ENCODE measurements at places on chromosomes 4 and X.

DNA sequence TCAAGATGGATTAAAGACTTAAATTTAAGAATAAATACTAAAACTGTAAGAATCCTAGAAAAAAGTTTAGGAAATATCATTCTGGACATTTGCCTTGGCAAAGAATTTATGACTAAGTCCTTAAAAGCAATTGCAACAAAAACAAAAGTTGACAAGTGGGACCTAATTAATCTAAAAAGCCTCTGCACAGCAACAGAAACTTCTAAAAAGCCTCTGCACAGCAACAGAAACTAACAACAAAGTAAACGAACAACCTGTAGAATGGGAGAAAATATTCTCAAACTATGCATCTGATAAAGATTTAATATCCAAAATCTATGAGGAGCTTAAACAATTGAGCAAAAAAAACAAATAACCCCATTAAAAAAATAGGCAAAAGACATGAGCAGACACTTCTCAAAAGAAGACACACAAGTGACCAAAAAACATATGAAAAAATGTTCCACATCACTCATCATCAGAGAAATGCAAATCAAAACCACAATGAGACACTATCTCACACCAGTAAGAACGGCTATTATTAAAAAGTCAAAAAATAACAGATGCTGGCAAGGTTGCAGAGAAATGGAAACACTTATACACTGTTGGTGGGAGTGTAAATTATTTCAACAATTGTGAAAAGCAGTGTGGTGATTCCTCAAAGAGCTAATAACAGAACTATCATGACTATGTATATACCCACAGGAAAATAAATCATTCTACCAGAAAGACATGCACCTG, 5.5 kb upstream of the OPRPN start:
- no peak for DNase-seq

DNA sequence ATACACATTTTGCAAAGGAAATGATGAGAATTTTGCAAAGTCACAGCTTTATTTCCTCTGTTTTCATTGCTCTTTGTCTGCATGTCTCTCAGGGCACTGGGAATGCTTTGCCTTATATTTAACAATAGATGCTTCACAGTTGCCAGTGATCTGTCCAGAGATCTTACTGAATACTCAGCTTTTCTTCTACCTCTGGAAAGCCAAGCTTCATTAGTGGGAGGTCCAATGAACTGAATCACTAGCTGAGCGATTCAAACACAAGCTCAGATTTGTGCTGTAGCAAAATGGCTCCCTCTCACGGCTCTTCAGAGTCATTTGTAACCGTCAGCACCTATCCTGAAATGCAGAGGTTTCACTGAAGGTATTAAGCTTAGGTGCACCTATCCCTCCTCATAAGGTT, 138.9 kb downstream of the DCLK2 start:
- no peak for DNase-seq

- no peak for DNase-seq
Measured at GRCh38 chr4:154004016-154004415, 215.1 kb upstream of the SFRP2 start.

DNA sequence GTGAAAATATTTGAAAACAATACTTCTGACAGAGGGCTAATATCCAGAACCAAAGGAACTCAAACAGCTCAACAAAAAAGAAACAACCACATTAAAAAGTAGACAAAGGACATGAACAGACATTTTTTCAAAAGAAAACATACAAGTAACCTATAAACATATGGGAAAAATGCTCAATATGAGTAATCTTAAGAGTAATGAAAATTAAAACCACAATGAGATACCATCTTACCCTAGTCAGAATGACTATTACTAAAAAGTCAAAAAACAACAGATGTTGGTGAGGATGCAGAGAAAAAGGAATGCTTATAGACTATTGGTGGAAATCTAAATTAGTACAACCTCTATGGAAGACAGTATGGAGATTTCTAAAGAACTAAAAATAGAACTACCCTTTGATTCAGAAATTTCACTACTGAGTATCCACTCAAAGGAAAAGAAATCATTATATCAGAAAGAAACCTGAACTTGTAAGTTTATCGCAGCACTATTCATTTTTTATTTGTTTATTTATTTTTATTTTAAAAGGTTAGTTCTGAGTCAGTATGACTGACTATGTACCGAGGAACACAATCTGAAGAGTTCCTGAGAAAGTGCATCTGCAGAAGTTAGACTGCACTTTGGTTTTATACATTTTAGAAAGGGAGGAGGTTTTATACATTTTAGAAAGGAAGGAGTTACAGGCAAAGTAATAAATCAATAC, 231.3 kb downstream of the INPP4B start:
- no peak for DNase-seq

DNA sequence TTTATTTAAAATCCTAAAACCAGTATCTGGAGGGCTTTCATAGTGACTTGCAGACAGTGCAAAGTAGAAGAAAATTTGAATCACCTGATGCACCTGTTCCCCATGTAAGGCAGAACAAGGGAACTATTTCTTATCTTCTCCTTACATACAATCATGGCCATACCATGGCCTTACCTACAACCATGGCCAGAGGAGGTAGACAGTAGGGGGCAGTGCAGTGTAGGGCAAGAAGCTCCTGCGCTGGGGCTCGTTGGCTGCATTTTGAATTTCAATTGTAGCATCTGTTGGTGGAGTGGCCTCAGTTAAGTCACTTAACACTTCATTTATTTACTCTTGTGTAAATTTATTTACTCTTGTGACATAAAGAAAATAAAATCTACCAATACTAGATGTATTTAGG, 33.0 kb downstream of the GALNTL6 start:
- no peak for DNase-seq

GRCh38 chr4:112736718-112737135, 99.8 kb downstream of the LARP7 start:
- DNase-seq: no peak

- DNase-seq: no peak
Measured at GRCh38 chr4:20203508-20203907, 48.2 kb upstream of the SLIT2 start.

- DNase-seq: no peak
Measured at GRCh38 chrX:154718616-154719015, 32.3 kb downstream of the GAB3 start.

- no peak for DNase-seq
Measured at GRCh38 chr4:155687380-155687982, 20.8 kb downstream of the GUCY1A1 start.

DNA sequence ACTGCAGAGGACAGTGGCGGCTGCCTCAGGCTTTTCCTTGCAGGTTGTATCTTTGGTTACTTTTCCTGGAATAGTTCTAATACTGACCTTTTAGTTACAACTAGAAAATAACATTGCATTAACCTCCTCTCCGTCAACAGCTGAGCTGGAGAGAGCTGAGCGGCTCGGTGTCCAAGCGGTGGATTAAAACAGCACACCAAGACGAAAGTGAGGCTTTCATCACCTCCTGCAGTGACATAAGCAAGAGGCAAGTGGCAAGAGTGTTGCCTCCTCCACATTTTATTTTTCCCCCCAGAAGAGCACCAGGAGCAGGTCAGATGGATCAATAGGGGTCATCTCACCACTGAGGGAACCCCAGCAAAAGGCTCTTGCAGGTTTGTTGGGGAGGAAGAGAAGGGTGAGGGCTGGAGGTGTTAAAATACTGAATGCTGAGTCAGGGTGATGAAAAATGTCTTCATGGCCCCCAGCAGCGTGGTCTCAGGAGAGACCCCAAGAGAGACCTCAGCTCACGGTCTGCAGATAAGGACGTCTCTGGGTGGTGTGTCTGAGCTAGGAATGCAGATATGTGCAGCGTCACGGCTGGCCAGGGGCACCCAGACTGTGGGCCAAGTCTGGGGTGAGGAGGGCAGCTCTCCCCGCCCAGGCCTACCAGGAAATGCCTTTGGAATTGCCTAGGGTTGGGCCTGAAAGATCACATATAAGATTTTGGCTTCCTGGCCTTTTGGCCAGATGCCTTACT, 50.3 kb downstream of the CASP3 start:
- no peak for DNase-seq

- peak; percentile 9 for DNase-seq
Measured at GRCh38 chrX:149830192-149830873, 48.6 kb downstream of the MAGEA9 start.

DNA sequence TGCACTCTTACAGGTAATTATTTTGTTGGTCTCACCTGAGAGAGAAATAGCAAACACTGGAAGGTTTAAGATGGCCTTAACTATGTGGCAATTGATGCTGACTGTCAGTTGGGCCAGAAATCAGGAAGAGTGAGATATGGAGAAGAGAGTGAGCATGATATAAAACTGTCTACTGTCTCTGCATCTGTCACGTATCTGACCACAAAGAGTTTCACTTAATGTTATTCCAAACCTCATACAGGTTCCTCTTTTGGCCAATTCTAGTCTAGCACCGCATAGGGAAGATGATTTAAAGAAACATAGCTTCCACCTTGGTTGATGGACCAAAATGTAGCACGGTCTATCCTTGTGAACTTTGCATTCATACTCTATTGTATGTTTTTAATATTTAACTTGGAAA, 381.0 kb upstream of the BOD1L1 start:
- no peak for DNase-seq

- DNase-seq: no peak
Measured at GRCh38 chrX:105477351-105477750, 256.9 kb upstream of the TEX13A start.

DNA sequence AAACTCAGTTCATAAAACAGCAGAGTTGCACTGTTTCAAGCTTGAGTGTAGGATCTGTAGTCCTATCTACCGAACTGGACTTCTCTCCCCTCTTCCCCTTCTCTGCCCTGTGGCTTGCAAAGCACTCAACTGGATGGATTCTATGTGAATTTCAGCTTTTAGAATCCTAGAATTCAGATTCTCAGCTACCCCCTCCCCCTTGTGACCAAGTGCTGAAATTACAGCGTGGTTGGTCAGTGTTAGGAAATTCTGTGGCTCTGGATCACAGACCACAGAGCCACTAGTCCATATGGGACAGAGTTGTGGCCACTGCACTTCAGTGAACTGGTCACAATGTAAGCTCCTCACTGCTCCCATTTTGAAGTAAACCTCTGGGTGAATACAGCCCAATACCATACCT, 64.6 kb upstream of the TRPC5 start:
- DNase-seq: no peak

- DNase-seq: no peak
Measured at GRCh38 chr4:77669946-77670590, 64.4 kb downstream of the CXCL13 start.

GRCh38 chr4:79330720-79331119, 4.9 kb upstream of the NAA11 start:
- no peak for DNase-seq

GRCh38 chr4:139825523-139826014, 159.9 kb downstream of the MGST2 start:
- no peak for DNase-seq

DNA sequence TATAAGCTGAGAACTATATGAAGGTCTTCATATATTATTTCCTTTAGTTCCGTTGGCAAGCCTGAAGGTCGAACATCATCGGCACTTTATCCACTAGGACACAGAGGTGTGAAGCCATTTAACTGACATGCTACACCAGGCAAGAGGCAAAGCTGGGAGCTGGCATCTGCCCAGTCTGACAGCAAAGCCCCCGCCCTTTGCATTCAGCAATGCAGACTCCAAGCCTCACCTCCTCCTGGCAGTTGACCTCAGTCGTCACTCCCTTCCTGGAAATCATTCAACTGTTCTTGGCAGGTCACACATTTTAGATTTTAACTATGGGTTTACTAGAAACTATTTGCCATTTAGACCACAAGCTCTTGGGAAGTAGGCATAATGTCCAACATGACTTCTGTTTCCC, 135.8 kb upstream of the FRG1 start:
- DNase-seq: no peak

- DNase-seq: no peak
Measured at GRCh38 chr4:180160195-180160983, 2082.8 kb upstream of the TENM3 start.

DNA sequence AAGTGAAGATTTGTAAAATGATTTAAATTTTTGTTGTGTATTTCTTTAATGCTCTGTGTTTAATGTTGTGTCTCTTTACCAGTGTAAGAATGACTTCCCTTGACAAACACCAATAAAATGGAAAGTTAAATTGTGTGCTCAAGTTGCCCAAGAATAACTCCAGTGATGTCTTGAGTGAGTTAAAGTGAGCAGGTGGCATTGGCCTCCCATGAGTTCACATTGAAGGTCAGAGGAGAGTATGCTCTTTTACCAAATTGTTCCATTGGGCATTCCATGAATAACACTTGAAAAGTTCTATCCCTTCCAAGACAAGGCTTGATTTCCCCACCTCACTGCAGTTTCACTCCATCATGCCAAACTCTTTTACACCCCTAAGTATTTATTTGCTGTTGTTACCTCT, 4.5 kb downstream of the ANXA5 start:
- no peak for DNase-seq

DNA sequence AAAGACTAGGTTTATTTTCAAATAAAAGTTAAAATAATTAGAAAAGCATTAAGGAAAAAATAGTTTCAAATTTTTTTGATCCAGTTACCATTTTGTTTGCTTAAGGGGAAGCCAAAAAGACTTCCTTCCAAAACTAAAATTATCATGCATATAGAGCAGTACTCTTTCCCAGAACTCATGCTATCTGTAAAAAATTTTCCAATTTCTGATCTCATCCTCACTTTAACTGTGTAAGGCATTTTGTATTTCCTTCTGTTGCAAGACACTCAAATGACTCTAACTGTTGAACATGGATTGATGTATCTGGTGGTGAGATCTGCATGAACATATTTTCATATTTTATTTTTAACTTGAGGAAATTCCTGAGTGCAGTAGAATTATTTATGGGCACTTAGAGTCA, 150.1 kb downstream of the ADAM29 start:
- DNase-seq: no peak

GRCh38 chrX:48789366-48790220, 3.2 kb downstream of the GATA1 start:
- no peak for DNase-seq

DNA sequence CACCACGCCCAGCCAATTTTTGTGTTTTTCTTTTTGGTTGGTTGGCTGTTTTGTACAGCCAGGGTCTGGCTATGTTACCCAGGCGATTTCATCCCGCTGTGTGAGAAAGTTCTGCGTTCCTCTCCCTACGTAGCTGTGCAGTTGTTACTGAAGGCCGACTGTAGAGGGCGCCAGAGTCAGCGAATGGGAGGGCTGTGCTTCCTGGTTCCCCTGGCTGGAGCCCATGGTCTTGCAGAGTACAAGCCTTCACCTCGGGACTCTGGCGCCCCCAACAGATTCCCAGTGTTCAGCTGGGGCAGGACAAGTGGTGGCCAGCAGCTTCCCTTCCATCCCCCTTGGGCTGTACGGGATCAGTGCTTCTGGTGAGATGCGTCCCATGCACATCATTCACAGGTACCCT, 5.6 kb upstream of the CT45A1 start:
- DNase-seq: no peak

- DNase-seq: no peak
Measured at GRCh38 chrX:120468479-120468824, 644 bp downstream of the LAMP2 start.

DNA sequence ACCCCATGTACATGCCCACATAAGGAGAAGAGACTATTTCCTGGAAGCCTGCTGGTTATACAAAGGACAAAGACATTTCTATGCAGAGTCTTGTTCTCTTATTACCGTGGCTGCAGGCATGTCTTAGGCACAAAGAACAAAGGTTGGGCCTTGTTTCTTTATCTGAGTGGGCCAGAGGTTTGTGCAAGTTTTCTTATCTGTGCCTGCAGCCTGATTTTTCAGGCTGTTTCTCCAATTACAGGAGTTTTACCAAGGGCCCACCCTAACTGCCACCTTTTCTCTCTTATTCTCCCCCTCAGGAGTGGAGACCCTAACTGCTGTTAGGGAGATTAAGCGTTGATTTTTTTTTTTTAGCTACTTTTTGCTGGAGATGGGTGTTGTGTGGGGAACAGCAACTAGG, 3.5 kb downstream of the TENT5D start:
- DNase-seq: no peak
